AG04450 (cell line): ENCODE measurements at places on chromosomes 2 and 18.
A peak's percentile ranks its signal among the peaks of the same experiment; 100 is the strongest.

GRCh38 chr2:101962309-101962708, 29.5 kb upstream of the IL1R2 start:
- no peak for DNase-seq

- no peak for DNase-seq
Observed at GRCh38 chr18:62122330-62122729, 64.5 kb downstream of the PIGN start.

DNA sequence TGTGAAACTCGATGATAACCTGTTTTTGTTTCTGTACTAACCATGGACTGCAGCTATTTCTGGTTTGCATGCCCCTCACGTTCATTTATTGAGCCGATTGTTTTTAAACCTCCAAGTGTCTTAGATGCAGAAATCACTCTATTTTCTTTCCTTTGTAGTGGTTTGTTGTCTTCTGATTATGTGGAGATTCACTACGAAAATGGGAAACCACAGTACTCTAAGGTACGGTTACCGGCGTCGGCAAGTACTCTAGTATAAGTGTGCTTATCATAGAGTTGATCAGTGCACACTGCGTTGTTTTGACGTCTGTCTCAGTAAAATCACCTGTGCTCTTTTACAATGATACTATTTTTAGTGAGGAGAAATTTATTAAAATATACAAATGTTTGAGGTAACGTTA, 87.4 kb downstream of the ADAM23 start:
- no peak for DNase-seq

DNA sequence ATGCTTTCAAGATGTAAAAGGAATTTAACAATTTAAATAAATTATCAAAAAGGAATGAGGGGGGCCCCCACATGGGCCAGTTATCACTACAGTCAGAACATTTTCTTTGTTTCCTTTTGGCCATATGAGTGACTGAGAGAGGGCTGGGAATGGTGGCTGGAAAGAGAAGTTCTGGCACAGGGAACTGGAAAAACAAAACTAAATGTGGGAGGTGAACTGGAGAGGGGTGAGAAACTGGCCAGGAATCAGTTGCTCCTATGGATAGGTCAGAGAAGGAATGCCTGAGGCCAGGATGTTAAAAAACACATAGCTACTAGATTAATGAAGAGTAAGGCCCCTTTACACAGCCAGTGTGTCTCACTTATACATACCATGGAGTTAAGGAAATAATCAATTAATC, 121.0 kb downstream of the RBMS1 start:
- DNase-seq, result no peak

DNA sequence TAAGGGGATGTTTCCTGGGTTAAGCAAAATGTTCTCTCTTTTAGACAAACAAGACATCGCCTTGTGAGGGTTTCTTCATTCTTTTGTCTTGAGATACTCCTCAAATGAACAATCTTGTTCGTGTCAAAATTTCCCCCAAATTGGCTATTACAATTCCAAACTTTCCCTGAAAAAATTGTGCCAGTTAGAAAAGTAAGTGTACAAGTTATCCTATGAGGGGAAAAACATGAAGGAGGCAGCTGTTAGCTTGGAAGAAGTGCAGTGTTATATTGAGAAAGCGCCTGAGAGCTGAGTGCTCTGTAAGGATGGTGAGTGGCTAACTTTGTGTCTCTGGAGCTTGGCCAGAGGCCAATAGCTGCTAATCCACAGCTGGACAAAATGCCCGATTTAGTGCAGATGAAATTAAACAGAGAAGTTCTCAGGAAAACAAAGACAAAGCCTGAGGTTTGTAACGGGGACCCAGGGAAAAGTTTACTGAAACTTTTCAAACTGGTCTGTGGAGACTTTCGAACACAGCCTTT, 14.1 kb upstream of the PLEKHH2 start:
- DNase-seq, result no peak

- peak; percentile 59 for DNase-seq
Observed at GRCh38 chr2:190838492-190838910, 42.1 kb upstream of the GLS start.

GRCh38 chr2:238509151-238509835, 82.6 kb downstream of the ASB1 start:
- no peak for DNase-seq

DNA sequence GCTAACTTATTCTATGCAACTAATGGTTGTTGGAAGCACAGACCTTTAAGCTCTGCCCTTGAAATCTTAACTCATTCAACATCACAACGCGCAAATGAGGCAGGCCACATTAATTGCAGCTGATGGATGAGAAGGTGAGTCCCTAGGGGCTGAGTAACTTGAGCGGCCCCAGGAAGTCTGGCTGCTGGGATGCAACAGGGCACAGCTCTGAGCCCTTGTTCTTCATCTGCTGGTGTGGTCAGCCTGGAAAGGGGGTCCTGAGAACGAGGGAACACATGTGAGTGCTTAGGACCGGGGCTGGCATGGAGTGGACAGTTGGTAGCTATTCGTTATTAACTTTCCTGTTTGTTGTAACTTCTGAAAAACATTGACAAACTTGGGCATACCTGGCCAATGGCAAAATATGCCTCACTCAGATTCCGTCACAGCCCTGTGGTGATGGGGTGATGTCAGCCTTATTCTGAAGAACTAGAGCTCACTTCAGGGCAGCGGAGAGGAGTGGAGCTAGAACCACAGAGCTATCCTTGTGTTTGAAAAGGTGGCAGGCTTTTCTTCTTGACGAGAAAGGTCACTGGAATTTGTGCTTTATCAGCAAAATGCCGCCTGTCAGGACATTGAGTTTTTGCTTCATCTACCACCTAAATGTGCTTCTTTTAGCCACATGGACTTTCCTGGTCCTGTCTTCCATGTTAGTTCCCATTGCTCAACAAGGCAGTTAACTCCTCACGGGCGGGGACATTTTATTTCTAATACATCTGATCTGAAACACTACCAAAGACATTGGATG, 145.9 kb upstream of the FHL2 start:
- DNase-seq, result no peak

- DNase-seq, result no peak
Observed at GRCh38 chr2:179264368-179265081, at the start of gene SESTD1. Gene SESTD1, minus strand, starts transcription at chr2:179264832. Its CDS starts 72,991 bp downstream, at chr2:179191841.

- DNase-seq, result no peak
Observed at GRCh38 chr2:14790041-14790640, 157.6 kb downstream of the LRATD1 start.

GRCh38 chr2:152348388-152348787, 13.4 kb downstream of the FMNL2 start:
- no peak for DNase-seq

- no peak for DNase-seq
Observed at GRCh38 chr2:165408186-165408585, 61.3 kb upstream of the CSRNP3 start.

DNA sequence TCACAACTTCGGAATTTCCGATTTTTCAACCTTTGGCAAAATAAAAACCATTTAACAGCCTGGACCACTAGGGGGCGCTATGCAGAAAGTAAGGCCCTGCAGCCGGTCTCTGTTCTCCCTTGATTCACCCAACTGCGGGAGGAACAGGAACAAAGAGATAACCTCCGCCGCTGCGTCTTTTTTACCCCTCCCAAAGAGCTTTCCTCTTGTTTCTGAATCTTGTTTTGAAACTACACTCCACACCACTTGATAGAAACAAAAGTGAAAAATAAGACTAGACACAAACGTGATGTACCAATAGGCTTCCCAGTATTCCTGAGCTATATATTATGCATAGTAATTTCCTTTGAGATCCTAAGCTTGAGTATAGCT, 231.2 kb downstream of the MYO3B start:
- peak; percentile 16 for DNase-seq

DNA sequence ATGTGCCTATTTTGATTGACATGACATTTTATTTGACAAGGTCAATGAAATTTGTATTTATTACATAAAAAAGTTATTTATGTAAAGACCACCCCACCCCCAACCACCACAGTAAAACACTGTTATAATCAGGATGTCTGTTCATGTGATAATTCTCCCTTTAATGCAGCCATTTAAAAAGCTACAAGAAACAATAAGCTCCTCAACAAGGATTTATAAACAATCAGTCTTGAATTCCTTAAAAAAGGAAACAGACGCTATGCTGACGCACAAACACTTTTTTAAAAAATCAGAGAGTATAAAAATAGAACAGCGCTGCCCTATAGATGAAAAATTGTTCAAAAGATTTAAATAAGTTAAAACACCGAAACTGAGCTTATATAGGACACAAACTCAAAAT, 102.2 kb downstream of the SOS1 start:
- no peak for DNase-seq

GRCh38 chr2:145739681-145740080, 1219.8 kb upstream of the ZEB2 start:
- no peak for DNase-seq

- peak; percentile 7 for DNase-seq
Observed at GRCh38 chr2:202941771-202942170, 29.7 kb downstream of the CARF start.
